ENCODE measurements at places on chromosomes 11 and 22.

GRCh38 chr11:129536338-129536737 lies 160.7 kb downstream of the BARX2 start:
- DNase-seq, result no peak

- no peak for DNase-seq
Observed at GRCh38 chr11:2328021-2328420, 26.2 kb downstream of the TSPAN32 start.

DNA sequence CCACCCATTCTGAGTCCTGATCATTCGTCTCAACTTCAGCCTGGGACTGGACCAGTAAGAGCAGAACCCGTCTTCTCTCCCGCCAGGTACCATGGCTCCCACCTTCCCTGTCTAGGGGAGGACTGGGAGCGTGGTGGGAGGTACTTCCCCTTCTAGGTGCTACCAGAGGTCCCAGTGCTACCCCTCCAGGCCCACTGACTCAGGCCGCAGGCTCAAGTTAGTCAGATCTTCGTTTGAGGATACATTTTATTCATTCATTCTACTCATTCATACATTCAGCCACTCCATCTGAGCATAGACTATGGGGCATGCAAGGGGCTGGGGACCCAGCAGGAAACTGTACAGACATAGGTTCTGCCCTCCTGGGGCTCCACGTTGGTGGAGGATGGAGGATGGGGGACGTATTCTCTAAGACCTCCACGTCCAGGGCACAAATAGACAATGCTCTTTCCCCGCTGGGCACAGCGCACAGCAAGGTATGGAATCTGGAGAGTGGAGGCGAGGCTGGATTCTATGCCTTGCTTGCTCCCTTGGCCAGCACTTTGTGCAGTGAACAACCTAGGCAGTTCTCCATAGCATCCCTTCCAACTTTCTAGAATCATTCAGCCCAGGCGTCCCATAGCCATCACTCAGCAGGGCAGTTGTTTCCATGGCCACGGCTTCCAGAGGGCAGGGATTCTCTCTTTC lies 1.0 kb upstream of the RAB3IL1 start:
- no peak for DNase-seq

DNA sequence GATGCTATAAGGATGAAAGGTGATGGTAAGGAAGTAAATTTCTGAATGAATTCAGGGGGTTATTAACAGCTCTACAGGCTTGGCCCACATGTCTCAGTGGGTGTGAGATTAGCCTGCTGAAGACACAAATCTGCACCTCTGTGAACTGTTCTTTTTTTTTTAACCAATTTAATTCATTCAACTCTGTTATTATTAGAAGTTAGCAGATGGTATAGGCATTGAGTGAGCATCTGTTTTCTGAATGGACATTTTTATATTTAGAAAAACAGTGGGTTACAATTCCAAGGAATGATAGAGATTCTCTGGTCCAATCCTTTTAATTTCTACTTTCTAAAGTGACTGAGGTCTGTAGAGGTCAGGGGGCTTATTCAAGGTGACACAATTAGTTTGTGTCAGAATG lies 122.0 kb upstream of the SORL1-AS1 start:
- no peak for DNase-seq

GRCh38 chr11:61472282-61472681 lies 36.3 kb upstream of the LRRC10B start:
- no peak for DNase-seq

GRCh38 chr11:113181094-113181493 lies 133.3 kb upstream of the TTC12 start:
- no peak for DNase-seq
